Putamen (tissue), 1 donor: ENCODE measurements at places on chromosomes 3 and 15.

DNA sequence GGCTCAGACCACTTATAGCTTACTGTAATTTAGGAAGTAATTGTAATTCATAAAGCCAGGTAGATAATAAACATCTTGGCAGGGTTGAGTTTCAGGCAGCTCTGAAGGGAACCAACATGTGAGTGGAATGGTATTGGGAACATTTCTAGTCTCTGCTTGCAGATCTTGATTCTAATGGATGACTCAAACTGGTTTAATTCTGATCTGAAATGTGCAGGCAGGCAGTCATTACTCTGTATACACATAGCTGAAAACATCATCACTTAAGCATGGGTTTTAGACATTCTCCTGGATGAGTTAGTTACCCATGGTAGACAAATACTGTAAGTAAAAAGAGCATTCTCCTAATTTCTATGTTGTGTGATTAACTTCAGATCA is 317.0 kb upstream of the TPRG1 start:
- no peak for DNase-seq

- peak; percentile 17 for DNase-seq
These were observed 638.7 kb downstream of the RBMS3 start for GRCh38 chr3:29919571-29919970.

DNA sequence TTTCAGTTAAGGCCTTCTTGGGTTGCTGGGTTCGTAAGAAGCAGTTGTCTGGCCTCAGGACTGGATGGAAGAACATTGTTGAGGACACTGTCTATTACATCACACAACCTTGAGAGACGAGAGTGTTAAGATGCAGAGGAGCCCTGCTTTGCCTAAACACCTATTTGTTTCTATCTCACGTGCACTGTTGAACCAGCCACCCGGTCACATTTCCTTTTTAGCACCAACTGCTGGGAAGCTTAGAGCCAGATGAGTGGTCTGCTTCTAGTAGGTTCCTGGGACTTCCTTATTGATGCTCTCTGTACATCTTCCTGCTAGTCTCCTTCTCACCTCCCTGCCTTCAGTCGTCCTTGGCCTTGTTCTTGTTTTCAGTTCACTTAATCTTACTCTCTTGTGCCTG is 22.3 kb downstream of the CAND2 start:
- DNase-seq, result no peak

- DNase-seq, result no peak
These were observed 94.1 kb downstream of the SEC22A start for GRCh38 chr3:123295901-123296250.

DNA sequence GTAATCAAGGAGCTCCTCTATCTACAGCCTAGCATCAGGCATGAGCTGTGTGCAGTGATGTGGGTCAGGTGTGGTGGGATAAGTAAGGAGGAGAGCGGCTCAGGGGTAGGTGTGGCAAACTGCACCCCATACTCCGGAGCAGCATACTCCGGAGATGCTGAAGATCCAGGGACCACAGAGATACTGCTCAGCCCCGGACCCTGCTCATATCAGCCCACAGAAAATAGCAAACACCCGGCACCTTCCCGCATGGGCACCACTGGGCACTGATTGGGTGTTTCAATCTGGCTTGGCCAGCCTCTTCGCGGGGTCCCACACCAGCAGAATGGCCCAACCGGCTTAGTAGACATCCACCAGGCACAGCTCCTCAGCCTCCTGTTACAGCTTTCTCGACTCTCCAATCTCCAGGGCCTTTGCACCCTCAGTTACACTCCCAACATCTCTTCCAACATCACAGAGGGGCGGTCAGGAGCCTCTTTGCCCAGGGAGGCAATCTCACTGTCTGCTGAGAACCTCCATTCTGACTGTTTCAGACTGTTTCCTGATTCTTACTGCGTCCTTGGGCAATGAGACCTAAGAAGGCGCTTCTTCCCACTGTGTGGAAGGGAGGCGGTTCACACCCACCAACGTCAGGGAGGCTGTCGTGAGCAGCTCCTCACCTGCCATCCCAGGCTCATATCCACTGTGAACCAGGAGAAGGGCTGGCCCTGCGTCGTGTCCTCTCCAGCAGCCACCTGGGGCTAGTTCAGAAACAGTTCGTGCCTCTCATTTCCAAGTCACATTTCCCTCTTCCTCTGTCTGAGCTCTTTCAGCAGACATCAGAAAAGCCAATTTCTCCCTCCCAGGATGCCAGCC is 59.8 kb downstream of the CAPN7 start:
- DNase-seq, result no peak

- DNase-seq, result peak; percentile 79
These were observed at the start of gene MKRN3 for GRCh38 chr15:23565395-23566070. Gene MKRN3 (plus strand): TSS chr15:23565674. CDS start chr15:23565783, 109 bp downstream.

- no peak for DNase-seq
These were observed 14.2 kb upstream of the PLXNA1 start for GRCh38 chr3:126968391-126969390.

DNA sequence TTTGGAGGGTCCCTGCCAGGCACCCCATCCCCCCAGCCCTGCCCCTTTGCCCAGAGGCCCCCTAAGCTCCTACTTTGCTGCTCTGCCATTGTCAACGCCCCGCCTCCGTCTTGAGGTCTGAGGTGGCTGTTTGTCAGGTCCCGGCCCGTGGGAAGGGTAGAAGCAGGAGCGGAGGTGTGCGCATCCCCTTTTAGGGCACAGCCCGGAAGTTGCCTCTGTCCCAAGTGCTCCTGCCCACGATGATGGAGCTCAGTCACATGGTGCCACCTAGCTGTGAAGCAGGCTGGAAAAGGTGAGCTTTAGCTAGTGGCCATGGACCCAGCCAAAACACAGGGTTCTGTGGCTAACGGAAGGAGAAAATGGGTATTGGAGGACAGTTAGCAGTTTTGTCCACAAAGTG is 28.5 kb upstream of the LCTL start:
- DNase-seq, result no peak

DNA sequence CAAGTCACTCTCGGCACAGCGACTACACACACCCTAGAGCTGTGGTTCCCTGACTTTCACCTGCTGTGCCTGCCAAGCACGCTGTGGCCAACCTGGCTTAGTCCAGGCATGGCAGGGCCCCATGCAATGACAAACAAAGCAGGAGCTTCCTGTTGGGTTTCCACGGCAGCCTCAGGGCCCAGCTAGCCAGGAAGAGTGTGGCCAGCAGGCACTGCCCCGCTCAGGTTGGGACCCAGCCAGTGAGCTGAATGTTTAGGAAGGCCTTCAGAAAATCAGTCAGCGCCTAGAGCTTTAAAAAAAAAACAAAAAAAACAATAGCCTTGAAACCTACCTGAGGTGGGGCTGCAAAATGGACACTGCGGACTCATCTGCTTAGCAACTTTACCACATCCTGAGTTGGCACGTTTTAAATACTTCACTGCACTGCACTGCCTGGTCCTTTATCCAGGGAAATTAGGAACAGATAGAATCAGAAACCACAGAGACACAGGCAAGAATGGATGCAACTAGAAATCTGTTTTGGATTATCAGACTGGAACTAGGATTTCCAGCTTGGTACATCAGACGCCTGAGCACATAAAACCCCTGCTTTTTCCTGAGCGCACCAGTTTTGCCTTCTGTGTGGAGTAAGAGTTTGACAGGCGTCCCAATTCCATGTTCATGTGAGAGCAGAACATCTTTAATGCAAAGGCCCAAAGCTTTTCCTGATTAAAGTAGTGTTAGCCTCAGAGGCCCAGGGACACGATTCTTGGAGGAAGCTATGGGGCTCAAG is 36.2 kb upstream of the LDHAL6B start:
- no peak for DNase-seq

DNA sequence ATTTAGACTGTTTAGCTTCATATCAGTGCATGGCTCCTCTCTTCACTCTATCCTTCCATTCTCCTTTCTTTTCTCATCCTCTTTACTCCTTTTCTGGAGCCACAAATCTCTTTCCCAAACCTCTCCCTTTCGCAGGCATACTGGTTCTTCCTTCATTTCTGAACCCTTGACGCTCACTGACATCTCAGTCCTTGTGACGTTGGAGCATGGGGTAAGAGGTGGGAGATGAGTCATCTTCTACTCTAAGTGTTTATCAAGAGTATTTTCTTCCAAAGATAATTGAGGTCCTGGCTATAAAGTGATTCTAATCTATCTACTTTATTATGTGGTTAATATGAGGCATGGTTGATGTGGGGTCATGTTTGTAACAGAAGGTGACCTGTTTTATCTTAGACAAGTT is 414.2 kb downstream of the AGBL1 start:
- no peak for DNase-seq

DNA sequence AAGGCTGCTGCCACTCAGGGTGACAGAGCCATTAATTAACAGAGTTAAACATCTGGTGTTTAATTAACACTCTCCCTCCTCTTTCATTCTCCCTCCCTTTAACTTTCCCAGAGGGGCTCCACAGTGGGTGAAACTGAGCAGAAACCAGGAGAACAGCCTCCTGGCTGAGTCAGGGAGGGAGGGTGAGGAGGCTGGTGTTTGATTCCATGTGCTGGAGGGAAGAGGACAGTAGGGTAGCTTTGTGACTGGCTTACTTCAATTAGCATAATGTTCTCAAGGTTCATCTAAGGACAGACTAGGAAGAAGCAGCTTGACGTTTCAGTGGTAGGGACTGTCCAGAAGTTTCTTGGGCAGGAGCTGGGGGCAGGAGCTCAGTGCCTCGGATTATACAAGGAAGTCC is 62.8 kb downstream of the SEMA5B start:
- DNase-seq, result no peak

- no peak for DNase-seq
These were observed 87.5 kb upstream of the P3H2 start for GRCh38 chr3:190208196-190208595.

DNA sequence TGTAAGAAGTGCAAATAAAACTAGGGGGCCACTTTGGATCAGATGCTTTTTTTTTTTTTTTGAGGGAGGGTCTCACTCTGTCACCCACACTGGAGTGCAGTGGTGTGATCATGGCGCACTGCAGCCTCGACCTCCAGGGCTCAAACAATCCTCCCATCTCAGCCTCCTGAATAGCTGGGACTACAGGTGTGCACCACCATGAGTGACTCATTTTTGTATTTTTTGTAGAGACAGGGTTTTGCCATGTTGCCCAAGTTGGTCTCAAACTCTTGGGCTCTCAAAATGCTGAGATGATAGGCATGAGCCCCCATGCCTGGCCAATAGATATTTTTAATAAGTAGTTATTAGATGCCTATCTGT is 20.8 kb downstream of the CCR1 start:
- no peak for DNase-seq

DNA sequence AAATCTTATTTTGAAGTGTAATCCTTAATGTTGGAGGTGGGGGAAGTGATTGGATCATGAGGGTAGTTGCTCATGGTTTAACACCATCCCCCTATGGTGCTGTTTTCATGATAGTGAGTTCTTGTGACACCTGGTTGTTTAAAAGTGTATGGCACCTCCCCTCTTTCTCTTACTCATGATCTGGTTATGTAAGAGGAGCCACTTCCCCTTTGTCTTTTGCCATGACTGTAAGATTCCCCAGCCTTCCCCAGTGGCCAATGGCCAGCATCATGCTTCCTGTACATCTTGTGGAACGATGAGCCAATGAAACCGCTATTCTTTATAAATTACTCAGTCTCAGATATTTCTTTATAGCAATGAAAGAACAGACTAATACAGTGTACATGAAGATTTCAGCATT is 39.8 kb upstream of the GMNC start:
- no peak for DNase-seq

DNA sequence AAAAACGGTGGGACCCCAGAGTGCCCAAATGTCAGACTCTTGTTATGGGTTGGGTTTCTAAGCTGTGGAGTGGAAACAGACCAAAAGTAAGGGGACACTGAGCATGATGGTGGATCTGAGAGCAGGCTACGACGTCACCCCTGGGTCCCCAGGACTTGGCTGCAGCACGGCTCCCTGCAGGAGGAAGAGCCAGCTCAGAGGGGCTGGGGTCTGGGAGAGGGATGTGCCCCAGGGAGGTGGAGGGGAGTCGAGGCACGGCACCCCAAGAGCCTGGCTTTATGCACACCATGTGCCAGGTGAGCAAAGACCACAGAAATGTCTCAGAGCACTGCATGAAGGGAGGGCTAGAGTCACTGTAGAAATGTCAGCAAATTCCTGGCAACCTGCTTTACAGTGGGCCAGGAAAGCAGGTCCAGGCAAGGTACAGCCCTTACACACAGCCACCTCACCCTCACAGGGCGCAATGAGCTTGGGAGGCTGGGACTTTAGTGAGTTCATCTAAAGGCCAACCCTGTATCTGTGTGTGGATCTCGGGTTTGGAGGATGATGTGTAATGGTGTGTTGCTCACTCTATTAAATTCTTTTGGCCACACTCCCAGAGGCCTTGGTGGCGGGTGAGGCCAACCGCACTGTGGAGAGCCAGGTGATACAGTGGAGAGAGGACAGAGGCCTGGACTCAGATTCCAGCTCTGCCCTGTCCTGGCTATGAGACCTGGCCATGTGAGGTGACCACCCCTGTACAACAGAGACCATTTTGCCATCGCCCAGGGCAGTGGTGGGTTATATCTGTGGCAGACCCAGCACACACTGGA is 14.1 kb downstream of the CTSH start:
- DNase-seq, result no peak

- DNase-seq, result no peak
These were observed 40.2 kb downstream of the CMTM8 start for GRCh38 chr3:32278714-32279113.

GRCh38 chr3:117170094-117170493 is 460.5 kb downstream of the TUSC7 start:
- no peak for DNase-seq

DNA sequence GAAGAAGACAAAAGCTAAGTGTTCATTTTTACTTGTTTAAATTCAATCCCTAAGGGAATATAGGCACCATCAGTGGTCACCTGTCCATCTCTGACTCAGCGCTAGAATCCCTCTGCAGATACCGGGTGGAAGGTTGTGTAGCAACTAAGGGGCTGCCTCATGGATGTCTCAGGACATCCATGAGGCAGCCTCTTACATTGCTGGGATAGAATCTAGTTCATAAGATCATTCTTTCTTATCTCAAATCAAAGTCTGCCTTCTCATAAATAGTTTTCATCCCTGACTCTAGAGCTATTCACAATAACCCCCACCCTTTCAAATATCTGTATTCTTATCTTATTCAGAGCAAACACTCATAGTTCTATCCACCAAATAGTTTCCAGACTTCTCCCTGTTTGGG is 38.1 kb downstream of the HSPBAP1 start:
- DNase-seq, result no peak

- peak; percentile 71 for DNase-seq
These were observed 15.3 kb downstream of the TNK2 start for GRCh38 chr3:195893044-195893395.

DNA sequence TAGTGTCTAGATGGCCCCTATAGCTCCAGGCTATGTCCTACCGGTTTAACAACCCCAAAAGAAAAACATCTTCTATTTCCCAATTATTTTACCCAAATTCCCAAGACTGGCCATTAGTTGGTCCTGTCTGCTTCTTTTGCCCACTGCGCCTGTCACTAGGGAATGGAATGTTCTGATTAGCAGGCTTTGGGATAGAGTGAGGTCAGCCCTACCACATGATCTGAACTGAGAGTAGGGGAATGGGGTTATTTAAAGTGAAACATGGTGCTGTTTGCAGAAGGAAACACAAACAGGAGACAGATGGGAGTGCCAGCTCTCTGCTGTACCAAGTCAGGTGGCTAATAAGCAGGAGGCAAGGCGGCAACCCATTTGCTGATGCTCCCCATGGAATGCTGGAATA is 635.6 kb upstream of the CFAP20DC start:
- no peak for DNase-seq
